Activated T-helper 1 cell treated with anti-CD3 and anti-CD28 coated beads, Interleukin-12 subunit alpha, Interleukin-12 subunit beta, Interleukin-2, Interleukin-4 antibody, amounts not matched to agents 30 ng/mL and 10 ng/mL and 1 ng/mL, durations not matched to agents 14 hours and 24 hours and 36 hours (primary cell): ENCODE measurements at places on chromosomes 6 and 20.

- DNase-seq, result no peak
Observed at GRCh38 chr6:123430970-123431369, 205.8 kb downstream of the TRDN start.

GRCh38 chr6:126821706-126822105 is 296.8 kb upstream of the RSPO3 start:
- no peak for DNase-seq

- DNase-seq, result no peak
Observed at GRCh38 chr20:38872491-38873049, 53.6 kb upstream of the FAM83D start.

- DNase-seq, result no peak
Observed at GRCh38 chr20:2509468-2509781, 710 bp upstream of the ZNF343 start.

DNA sequence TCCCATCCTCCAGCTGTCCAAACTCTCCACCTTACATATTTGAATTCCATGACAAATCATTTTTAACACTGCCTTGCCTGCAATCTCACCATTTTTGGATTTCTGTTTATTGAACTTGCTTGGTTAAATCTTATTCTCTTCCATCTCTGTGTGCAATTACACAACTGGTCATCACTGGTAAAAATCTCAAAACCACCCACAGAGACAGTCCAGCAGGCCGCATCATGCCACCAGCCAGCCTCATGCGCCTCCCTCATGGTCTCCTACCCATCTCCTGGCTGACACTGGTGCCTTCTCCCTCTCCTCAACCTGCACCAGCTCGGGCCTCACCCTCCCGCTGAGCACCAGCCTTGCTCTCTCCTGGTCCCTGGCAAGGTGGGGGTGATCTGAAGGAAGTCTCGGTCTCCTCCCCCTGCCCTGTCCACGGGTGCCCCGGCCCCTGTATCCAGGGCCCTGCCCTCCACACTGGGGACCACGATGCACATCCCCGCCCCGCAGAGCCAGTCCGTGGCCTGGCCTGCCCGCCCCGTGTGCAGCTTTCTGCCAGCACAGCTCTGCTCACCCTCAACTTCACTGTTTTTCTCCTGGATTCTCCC is 92.0 kb downstream of the THBS2 start:
- DNase-seq, result no peak

DNA sequence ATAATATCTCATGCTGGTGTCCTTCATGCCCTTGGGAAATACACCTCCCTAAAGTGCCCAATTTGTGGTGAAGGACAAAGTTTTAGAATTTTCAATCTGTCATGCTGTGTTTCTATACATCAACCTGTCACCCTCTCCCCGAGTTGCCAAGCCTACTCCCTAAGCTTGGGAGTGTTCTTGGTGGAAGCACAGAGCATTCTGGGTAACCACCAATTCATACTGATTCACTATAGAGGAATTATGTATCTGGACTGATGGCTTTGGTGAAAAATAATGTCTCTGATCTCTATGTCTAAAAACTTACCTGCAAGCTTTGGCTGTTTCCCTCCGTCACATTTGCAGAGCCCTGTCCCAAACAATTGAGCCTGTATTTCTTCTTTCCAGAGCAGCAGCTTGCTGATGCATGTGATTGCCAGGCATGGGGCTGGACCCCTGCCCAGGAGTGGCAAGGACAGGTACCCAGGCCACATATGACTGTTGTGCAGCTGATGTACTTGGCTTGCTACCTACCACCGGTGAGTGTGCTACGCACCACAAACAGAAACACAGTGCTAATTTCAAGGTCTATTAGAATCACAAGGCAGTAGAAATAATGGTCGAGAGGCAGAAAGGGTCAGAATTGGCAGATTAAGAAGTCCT is 202.8 kb upstream of the CITED2 start:
- no peak for DNase-seq

- no peak for DNase-seq
Observed at GRCh38 chr6:125886021-125886420, 70.5 kb upstream of the HINT3 start.

- no peak for DNase-seq
Observed at GRCh38 chr6:66421570-66421969, 714.5 kb upstream of the EYS start.

- DNase-seq, result no peak
Observed at GRCh38 chr6:5695260-5696245, 311.2 kb downstream of the NRN1 start.

GRCh38 chr6:166942393-166943168 is 13.8 kb downstream of the RNASET2 start:
- DNase-seq, result peak; percentile 55

DNA sequence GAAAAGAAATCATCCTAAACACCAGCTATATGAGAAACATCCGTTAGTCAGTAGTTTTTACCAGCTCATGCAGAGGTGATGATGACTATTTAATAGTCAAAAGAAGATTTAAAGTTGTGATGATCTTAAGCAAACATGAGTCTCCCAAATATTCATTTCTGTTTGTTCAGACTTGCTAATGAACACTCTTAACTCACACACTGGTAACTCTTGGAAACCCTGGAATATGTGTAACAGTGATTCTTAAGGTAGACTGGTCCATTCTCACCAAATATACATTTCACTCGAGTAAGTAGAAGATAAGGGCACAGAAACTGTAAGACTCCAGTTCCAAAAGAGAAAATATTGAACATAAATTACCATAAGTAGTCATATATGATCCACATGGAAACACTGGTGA is 29.1 kb downstream of the RSPO3 start:
- DNase-seq, result no peak

GRCh38 chr6:5442916-5443315 is 181.6 kb downstream of the FARS2 start:
- no peak for DNase-seq

GRCh38 chr20:24814556-24815195 is 134.4 kb upstream of the CST7 start:
- no peak for DNase-seq

DNA sequence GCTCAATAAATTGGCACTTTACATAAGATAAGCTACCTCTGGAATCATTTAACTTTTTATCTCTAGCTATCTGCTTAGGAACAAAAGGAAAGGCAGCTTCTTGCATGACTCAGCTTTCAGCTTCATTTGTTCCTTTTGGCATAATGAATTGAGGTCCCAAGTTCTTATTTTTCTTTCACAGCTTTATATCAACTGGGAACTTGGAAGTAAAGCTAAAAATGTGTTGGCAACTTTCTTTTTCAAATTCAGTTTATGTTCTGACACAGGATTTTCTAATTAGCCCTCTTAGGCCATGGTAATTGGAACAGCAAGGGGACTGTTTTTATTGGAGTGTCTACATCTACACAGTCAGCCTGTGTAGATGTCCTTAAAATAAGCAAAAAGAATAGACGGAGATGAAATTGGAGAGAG is 55.2 kb upstream of the MRAP2 start:
- DNase-seq, result no peak

- DNase-seq, result no peak
Observed at GRCh38 chr6:154653853-154654252, 79.4 kb upstream of the SCAF8 start.

- DNase-seq, result no peak
Observed at GRCh38 chr6:22042706-22043105, 254.1 kb downstream of the PRL start.

- DNase-seq, result no peak
Observed at GRCh38 chr6:1498491-1499113, 109.2 kb downstream of the FOXF2 start.

- DNase-seq, result no peak
Observed at GRCh38 chr6:123030282-123030681, 34.2 kb downstream of the CLVS2 start.

- DNase-seq, result no peak
Observed at GRCh38 chr20:45346851-45347250, 1.4 kb downstream of the SDC4 start.

- DNase-seq, result no peak
Observed at GRCh38 chr6:170152989-170153388, 137.9 kb downstream of the DLL1 start.

DNA sequence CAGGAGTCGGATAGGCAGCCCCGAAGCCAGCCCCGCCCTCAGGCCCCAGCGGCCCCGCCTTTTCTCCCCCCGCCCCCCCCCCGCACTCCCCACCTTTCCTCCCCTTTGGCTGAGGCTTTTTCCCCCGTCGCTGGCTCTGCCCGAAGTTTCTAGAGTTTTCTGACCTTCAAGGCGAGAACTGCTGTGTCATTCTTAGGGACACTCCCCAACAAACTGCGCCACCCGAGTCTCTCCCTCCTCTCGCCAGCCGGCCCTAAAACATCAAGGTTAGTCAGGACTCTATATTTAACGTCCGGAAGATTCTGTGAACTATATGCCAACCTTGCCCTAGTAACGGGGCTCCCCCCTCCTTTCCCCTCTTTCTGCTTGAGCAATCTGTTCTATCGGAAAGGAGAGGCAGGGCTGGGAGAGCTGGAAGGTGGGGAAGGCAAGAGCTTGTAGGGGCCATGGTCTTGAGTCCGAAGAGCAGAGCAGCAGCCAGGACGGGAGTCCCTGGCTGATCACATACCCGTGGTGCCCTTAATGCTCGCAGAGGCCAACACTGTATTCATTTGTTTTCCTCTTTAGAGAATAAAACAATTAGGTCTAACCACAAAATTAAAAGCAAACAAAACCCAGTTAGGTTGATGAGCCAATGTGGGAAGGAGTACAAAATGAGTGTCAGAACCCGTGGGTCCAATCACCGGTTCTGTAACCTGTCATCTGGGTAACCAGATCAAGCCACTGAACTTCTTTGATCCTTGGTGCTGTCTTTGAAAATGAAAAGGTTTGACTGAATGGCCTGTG is 5.3 kb upstream of the HSPA1B start:
- DNase-seq, result peak; percentile 44

- no peak for DNase-seq
Observed at GRCh38 chr6:89977808-89978748, 83.8 kb downstream of the GJA10 start.

DNA sequence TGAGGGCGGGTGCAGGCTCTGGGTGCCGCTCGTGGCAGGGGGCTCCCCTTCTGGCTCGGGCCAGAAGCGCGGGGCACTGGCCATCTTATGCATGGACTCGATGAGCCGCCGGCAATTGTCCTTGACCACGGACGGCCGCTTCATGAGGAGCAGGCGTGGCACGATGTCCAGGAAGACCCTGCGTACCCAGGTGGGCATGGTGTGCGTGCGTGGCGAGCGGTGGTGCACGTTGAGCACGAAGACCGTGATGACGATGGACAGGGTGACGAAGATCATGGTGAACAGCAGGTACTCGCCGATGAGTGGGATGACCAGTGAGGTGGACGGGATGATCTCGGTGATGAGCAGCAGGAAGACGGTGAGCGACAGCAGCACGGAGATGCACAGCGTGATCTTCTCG is 11.0 kb downstream of the CHRNA4 start:
- DNase-seq, result no peak

DNA sequence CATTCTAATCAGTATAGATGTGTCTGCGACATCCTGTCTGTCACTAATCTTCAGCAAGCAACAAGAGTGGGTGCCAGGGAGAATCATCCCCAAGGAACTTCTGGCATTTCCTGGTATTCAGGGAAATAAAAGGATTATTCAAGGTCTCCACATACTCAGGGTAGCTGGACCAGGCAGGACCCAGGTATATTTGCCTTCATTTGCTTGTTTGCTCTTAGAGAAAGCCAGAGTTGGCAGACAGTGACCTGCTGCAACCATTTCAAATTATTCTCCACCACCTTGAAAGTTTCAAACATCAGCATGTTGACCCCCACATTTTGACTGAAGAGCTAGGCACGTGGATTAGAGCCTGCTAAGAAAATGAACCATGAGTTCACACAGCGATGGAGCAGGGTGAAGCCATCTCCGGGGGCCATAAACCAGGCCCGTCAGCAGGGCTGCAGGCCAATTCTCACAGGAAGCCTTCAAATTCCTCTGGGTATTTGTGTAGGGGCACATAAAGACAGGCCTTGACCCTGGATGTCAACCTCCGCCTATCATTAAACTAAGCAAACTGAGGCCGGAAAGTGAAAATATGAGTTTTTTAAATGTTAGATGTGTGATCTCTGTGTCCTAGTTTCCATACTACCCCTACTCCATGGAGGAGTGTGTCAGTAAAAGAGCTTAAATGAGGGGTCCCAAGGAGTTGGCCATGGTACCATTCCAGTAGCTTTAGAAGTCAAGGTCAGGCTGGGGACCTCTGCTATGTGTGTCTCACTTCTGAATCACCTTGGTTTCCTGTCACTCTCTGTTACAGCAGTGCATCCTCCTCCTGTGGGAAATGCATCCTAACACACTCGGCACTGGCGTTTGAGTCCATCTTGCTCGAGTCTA is 32.9 kb downstream of the TRAM2 start:
- no peak for DNase-seq

GRCh38 chr6:25397406-25397805 is 118.2 kb downstream of the CARMIL1 start:
- DNase-seq, result no peak

GRCh38 chr6:90005048-90005827 is 111.0 kb downstream of the GJA10 start:
- DNase-seq, result no peak

GRCh38 chr20:64050261-64051032 is 1.0 kb upstream of the SOX18 start:
- DNase-seq, result no peak

DNA sequence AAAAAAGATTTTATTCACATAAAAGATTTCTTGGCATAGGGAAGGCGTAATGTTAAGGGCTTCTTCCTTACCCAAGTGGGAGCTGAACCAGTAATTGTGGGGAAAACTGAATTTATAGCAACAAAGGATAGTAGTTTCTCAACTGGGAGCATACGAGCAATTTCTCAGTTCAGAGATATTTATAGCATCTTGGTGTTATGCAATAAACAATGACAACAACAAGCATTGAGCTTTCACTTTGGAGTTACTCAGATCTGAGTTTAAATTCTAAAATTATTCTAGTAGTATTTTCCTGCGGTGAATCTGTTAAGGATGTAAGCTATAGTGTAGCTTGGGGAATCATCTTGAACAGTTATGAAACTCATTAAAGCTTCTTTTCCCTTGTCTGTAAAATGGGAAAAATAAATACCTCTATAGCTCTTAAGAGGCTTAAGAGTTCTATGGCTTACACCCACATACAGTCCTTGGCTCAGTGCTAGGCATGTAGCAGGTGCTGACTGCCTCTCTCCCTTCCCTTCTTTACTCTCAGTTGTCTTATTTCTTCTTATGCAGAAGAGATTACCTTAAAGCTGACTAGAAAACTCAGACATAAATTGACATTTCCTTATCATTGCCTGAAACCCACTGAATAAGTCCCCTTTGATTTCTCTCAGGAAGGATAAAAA is 58.8 kb downstream of the SAMD5 start:
- no peak for DNase-seq

- DNase-seq, result no peak
Observed at GRCh38 chr6:131747821-131748353, 37.1 kb upstream of the CTAGE9 start.

DNA sequence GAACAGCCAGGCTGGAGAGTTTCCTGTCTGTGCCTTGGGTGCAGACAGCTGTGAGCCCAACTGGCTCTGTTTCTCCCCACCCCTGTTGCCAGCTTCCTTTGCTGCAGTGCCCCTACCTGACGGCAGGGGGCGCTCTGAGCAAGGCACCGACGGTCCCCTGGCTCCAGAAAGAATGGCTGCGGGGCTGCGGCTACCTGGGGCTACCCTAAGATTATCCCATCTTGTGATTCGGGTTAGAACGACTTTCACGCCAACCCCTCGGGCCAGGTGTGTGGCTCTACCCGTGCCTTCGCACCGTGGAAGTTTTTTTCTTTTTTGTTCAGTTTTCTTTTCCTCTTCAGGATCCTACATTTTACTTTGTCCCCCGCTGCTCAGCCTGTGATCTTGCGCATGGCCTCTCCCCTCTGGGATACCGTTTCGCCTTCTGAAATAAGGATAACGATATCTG is 33.4 kb upstream of the AAR2 start:
- DNase-seq, result peak; percentile 72
